Endothelial cell of umbilical vein (primary cell): ENCODE measurements at places on chromosomes 12 and 14. TPM values are rescaled to one million over a fixed set of nuclear protein-coding genes. Genes with fewer than 3 reads are reported as not detected.

HIP1R gene
- 122 and 136 TPM in 2 replicates for total RNA-seq

DNA sequence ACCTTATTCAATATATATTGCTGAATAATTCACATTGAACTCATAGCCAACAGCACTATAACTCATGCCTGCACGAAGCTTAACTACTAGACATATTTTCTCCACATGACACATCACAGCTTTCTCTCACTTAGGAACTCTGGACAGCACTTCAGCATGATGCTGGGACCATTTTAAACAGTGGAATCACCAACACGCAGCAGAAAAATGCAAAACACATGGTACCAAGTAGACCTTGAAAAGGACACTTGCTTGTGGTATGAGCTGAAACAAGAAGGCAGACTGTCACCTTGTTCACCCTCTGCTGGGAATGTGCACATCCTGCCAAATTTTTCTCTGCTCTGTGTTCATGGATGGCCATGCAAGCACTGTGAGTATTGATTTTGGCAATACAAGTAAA, 34.8 kb upstream of the CD9 start:
- DNase-seq: no peak

DNA sequence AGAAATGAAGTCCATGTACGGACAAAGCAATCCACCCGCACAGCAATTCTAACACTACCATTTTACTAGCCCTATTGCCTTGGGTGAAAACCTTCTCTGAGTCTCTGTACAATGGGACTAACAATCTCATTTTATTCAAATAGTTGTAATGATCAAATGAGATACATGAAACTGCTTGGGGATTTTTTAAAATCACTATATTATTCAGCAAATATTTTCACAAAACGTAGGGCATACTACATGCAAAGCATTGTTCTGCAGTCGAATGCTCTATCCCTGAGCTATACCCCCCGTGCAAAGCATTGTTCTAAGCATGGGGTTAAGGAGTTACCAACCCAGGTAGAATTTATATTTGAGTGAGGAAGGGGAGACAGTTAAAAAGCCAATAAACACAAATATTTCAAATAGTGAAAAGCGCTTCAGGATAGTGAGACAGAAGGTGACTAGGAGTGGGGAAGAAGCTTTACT, 554 bp upstream of the ATF7 start:
- no peak for DNase-seq

- no peak for DNase-seq
Measured at GRCh38 chr12:562634-563033, 100.6 kb downstream of the NINJ2 start.

GRCh38 chr12:65891987-65892481, 67.8 kb downstream of the HMGA2 start:
- peak; percentile 91 for DNase-seq

DNA sequence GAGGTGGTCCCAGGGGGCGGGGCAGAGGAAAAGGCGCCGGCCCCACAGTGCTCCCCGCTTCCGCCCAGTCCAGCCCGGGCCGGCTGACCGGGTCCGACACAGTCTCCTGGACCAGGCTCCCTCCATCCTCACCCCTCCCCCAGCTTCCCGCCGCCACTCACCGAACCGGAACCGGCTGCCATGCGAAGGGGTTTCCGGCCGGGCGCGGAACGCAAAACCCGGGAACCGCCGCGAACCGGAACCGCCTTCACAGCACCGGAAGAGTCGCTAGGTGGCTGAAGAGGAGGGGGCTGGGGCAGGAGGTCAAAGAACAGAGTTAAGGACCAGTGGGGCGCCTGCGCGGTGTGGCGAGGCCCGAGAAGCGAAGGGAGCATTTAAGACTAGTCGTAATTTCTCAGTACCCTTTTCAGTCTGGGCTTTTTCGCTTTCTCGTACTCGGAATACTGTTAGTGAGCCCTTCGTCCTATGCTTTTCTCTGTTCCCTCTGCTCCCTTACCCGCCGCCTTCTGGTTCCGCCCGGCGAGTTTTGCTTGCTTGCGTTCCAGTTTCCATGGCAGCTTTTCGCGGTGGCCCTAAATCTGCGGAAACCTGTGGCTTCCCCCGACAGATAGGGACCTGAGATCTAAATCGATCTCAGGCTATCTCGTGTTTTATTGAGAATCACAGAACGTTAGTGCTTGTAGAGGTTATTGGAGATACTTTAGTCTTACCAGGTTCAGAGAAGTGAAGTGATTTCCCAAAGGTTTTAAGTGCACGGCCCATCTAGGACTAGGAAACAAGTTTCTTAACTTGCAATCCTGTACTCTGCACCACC, at the start of gene SENP1:
Gene SENP1 (minus strand): TSS at position 213 of the 814 bp plus-strand sequence. CDS start 4,607 bp downstream, outside the sequence.
- DNase-seq: peak; percentile 85

- DNase-seq: peak; percentile 33
Measured at GRCh38 chr14:52124791-52125684, 56.2 kb upstream of the NID2 start.
